Stimulated activated effector memory CD8-positive, alpha-beta T cell treated with anti-CD3 and anti-CD28 coated beads, Interleukin-12 subunit alpha, Interleukin-12 subunit beta, amount 100 ng/mL, for 72 hours (primary cell): ENCODE measurements at places on chromosomes 4 and X.

GRCh38 chr4:1285151-1285789, 4.4 kb upstream of the MAEA start:
- DNase-seq = no peak

GRCh38 chr4:138772366-138772765, 243.2 kb upstream of the NOCT start:
- DNase-seq = no peak

GRCh38 chrX:25015486-25016360, at the start of gene ARX:
ARX (minus strand) TSS chrX:25015965; CDS start chrX:25015737, 228 bp downstream.
- DNase-seq = no peak

- DNase-seq = no peak
These were observed 1.3 kb downstream of the DCAF12L1 start for GRCh38 chrX:126551306-126551705.

DNA sequence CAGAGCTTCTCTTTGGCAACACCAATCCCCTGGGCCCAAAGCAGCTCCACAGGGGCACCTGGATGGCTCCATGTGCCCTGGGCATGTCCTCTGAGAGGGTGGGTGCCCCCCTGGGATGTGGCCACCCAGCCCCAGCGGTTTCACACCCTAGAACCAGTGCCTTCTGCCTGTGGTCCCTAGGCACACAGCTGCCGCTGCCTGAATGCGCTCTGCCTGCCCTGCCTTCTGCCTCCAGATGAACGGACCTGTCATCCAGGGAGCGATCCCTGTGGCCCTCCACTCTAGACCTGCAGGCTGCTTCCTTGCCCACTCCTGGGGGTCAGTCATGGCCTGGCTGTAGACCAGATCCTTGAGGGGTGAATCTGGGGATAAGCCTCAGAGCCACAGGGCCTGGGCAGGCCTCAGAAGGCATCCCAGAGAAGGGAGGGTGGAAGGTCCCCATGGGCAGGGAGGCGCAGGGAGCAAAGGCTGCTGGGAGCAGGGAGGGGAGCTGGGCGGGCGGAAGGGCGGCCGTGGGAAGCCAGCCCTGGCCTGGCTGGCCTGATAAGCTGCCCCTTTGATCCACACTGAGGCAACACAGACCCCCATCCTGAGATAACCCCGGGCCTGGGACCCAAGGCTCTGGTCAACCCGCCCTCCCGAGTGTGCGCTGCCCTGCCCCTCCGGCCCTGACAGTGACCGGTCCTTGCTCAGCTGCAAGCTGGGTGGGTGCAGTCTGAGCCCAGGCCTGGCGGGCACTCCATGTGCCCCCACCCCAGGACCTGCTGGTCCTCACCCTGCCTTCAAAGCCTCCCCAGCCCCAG, 8.1 kb upstream of the FGFR3 start:
- DNase-seq = no peak

GRCh38 chr4:41104155-41104554, 110.2 kb downstream of the APBB2 start:
- DNase-seq = no peak

DNA sequence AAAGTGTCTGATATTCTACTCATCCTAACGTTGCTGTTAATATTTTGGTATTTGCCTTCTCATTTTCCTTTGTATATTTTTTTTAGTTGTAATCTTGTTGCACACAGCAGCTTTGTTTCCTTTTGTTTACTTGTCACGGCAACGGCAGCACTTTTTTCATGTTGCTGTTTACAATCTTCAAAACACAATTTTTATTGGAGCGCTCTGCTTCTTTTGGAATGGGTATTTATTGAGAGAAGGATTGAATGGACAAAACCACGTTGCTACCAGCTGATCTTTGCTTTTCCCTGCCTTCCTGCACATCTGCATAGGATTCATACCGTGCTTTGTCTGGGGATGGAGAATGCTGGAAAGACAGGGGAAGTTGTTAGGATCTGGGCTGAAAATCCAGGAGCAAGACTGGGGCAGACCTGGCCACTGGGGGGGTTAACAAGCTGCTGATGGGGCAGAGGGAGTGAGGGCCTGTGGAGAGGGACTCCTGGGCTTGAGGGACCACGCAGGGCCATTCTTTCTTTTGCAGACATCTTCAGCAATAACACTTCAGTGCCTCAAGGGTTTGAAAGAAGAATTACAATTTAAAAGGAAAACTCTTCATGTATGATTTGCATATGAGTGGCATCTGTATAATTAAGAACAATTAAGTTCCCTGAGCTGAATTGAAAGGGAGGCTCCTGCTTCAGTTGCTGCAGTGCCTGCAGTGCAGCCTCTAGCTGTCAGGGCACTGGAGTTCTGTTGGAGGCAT, 69.8 kb downstream of the TMEM131L start:
- no peak for DNase-seq

DNA sequence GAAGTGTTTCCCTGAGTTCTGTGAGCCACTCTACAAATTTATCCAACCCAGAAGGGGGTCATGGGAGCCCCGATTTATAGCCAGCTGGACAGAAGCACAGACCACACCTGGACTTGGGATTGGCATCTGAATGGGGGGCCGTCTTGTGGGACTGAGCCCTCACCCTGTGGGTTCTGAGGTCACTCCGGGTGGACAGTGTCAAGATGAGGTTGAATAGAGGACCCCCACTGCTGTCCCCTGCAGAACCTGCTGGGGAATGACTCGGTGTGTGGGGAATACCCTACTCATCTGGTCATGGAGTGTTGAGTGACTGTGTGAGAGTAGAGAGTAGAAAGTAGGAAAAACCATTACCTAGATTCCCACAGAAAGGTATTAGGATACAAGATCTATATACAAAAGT, 67.5 kb downstream of the ZFYVE28 start:
- DNase-seq = no peak

- no peak for DNase-seq
These were observed 40.7 kb downstream of the TEC start for GRCh38 chr4:48228949-48229348.

GRCh38 chr4:70831293-70831692, 8.4 kb downstream of the GRSF1 start:
- no peak for DNase-seq

GRCh38 chr4:132792310-132792709, 356.8 kb upstream of the PCDH10 start:
- no peak for DNase-seq

GRCh38 chr4:155615081-155615887, 51.4 kb upstream of the GUCY1A1 start:
- no peak for DNase-seq

DNA sequence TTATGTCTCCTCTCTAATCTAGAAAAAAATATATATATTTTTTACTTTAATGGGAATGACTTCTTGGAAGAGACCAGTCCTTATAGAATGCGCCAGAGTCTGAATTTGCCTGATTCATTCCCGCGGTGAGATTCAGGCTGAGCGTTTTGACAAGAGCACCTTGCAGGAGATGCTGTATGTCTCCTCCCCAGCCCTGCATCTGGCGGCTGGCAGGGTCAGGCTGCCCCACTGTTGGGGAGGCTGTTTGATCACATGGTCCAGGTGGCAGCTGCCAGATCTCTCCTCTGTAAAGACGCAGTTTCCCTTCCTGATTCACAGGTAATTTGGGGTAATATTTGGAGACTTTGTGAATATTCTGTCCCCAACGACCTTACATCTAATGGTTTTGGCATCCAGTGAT, 9.7 kb downstream of the PDZD4 start:
- no peak for DNase-seq
